Hematopoietic multipotent progenitor cell treated with erythropoietin and hydrocortisone succinate and interleukin-3 and kit ligand, for 6 days (in vitro differentiated cells): ENCODE measurements at places on chromosomes 5 and 9.

- DNase-seq, result no peak
These were observed 91.3 kb upstream of the NFIB start for GRCh38 chr9:14405176-14405706.

DNA sequence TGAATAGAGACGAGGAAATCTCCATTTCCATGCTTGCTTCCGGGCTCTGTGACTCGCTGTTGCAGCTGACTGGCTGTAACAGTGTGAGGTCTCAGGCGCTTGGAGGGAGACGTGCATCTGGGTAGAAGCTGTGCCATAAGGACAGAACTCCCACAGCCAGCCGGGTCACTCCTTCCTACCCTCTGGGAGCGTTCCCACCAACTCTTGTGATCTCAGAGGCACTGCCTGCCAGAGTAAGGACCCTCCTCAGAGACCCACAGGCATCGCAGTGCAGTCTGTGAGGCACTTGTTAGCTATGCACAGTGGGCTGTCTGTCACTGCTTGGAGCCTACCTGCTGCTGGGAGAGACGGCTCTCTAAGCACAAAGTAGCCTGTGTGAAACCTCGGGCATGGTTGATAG is 203.4 kb upstream of the SEMA6A start:
- DNase-seq, result no peak

GRCh38 chr9:21813575-21814473 is 11.4 kb downstream of the MTAP start:
- peak; percentile 93 for DNase-seq

DNA sequence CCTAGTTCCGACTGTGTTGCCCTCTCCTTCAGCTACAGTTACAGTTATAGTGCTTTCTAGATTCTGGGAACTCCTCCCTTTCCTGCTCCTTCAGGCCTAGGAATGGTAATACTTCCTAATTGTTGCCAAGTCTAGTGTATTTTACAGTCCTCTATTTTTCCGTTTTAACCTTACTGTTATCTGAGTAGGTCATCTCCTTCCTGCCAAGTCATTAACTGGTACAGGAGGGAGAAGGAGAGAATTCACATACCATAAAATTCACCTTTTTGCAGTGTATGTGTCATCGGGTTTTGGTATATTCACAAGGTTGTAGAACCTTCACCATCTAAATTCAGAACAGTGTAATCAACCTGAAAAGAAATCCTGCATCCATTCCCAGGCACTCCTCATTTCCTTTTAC is 335.4 kb upstream of the MEF2C start:
- no peak for DNase-seq

- no peak for DNase-seq
These were observed 67.4 kb downstream of the CARTPT start for GRCh38 chr5:71786337-71787055.

DNA sequence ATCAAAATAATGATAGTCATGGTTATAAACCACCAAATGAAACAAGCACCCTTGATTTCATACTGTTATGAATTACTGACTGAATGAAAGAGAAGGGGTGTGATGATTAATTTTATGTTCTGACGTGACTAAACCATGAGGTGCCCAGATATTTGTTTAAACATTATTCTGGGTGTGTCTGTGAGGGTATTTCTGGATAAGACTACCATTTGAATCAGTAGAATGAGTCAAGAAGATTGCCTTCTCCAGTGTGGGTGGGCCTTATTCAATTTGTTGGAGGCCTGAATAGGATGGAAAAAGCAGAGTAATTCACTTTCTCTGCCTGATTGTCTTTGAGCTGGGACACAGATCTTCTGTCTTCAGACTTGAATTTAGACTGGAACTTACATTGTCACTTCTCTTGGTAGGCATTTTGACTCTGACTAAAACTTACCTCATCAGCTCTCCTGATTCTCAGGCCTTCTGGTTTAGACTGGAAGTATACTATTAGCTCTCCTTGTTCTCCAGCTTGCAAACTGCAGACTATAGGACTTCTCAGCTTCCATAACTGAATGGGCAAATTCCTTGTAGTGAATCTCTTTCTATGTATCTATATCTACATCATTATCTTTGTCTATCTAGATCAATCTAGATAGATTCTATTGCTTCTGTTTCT is 321.9 kb upstream of the TARS1 start:
- no peak for DNase-seq

GRCh38 chr5:88785746-88786565 is 97.0 kb downstream of the MEF2C start:
- peak; percentile 76 for DNase-seq

DNA sequence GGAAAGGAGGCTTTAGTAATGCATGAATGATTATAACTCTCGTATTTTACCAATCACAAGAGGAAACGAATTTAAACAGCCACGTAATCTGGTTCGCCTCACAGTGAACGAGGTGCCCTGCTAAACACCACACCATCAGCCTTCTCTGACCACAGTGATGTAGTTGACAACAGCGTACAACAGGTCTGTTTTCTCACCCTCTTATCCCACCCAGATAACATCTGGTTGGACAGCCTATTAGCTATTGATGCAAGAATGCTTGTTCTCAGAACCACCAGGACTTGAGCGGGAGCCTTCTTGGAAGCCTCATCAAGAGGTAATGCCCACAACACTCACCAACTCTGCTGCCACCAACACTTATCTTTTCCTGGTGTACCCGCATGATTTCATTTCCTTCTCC is 23.3 kb downstream of the SLC1A3 start:
- peak; percentile 26 for DNase-seq

GRCh38 chr9:4126996-4127395 is 172.9 kb downstream of the GLIS3 start:
- DNase-seq, result no peak

DNA sequence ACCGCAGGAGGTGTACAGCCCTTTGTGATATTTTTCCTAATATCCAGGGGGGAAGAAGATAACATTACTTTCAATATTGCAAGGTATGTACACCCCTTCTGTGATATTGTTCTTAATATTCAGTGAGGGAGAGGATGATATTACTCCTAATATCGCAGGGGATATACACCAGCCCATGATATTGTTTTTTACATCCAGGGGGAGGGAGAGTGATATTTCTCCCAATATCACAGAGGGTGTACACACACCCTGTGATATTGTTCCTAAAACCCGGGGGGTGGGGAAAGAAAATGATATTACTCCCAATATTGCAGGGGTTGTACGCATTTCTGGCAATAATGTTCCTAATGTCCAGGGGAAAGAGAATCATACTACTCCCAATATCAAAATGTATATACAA is 58.0 kb upstream of the SLC25A48 start:
- DNase-seq, result no peak

- no peak for DNase-seq
These were observed 2.3 kb downstream of the SMIM3 start for GRCh38 chr5:150780816-150781221.

- DNase-seq, result peak; percentile 79
These were observed 25.1 kb downstream of the MACROH2A1 start for GRCh38 chr5:135373736-135374515.

GRCh38 chr5:177526791-177527190 is 10.0 kb upstream of the DDX41 start:
- no peak for DNase-seq

GRCh38 chr5:121384359-121384758 is 467.3 kb upstream of the FTMT start:
- no peak for DNase-seq

DNA sequence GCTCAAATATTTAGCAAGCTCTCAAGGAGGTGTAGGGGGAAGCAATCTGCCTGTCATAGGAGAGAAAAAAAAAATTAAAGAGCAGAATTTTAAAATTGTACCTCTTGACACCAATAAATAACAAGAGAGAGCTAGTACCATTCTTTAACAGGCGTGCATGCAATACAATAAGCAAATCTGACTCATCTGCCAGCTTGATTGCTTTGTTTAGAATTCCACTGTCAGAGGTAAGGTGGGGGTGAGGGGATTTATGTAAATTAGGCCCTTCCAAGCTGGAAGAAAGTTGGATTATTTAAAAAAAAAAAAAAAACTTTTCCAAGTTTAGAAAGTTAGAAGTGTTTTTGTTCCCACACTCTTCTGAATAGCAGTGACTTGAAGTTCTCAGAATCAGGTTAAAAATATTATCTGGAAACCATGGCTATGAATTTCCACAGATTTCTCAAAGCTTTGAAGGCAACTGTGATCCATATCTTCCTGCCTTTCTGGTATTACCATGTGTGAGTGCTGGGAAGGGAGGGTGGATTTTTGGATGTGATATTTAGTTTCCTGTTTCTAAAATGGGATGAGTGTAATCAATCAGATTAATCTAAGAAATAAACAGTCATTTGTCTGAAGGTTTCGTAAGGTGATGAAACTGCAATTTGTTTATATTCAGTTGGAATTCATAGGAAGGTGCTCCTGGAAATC is 477.5 kb downstream of the TLE4 start:
- DNase-seq, result no peak

DNA sequence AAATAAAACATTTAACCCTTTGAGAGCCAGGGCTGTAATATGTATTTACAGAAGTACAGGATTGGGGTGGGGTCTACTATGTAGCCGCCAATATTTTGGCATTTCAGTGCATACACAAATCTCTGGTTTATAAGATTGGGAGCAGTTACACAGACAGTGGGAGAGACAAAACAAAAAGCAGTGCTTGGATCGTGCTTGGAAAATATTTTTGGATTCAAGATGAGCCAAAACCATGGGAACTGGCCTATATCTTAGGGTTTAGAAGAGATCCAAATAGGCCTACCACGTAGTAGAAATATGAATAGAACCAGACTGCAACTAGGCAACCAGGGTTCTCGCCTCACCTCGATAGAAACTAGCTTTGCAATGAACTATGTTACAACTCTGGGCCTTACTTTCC is 169.6 kb downstream of the SLC12A2 start:
- DNase-seq, result no peak

DNA sequence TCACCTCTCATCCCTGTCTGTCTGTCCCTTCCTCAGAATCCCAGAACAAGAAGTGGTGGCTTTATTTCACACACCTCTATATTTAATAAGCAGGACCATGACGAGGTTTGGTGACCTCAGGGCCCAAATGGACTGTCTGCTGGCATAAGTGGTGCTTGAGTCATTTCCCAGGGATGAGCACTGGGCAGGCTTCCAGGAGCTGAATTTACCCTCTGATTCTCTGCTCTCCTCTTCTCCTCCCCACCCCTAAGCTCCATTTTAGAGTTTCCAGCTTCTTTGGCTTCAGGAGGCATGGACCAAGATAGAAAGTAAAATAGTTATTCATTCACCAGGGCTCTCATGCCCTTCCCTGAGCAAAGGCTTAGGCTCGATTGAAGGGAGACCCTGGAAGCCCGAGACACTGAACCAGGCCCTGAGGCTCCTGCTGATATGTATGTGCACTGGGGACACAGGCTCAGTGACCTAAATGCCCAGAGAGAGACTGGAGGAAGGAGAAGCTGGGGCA is 69.1 kb downstream of the PPARGC1B start:
- DNase-seq, result no peak

DNA sequence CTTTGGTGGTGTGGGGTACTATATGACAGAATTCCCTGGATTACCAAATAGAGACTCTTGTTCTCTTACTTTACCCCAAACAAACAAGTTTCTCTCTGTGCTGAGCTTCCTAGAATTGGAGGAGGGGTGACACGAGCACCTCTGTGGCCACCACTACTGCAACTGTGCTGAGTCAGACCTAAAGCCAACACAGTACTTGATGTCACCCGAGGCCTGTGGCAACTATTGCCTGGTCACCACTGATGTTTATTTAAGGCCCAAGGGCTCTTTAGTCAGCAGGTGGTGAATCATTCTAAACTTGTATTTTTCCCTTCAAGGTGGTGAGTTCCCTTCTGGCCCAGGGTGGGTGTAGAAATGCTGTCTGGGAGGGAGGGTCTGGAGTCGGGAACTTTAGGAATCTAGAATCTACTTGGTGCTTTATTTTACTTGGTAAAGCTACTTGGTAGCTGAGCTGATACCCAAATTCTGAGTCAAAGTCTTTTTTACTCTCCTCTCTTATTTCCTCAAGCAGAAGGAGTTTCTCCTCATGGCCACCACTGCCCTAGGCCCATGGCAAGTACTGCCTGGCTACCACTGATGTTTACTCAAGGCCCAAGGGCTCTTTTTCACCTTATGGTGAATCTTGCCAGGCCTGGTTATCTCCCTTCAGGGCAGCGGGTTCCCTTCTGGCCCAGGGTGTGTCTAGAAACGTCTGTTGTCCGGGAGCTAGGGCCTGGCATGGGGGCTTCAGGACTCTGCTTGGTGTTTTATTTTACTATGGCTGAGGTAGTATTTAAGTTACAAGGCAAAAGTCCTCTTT is 9.8 kb downstream of the LURAP1L start:
- DNase-seq, result peak; percentile 15

GRCh38 chr9:134863306-134863902 is 17.2 kb upstream of the FCN2 start:
- no peak for DNase-seq

DNA sequence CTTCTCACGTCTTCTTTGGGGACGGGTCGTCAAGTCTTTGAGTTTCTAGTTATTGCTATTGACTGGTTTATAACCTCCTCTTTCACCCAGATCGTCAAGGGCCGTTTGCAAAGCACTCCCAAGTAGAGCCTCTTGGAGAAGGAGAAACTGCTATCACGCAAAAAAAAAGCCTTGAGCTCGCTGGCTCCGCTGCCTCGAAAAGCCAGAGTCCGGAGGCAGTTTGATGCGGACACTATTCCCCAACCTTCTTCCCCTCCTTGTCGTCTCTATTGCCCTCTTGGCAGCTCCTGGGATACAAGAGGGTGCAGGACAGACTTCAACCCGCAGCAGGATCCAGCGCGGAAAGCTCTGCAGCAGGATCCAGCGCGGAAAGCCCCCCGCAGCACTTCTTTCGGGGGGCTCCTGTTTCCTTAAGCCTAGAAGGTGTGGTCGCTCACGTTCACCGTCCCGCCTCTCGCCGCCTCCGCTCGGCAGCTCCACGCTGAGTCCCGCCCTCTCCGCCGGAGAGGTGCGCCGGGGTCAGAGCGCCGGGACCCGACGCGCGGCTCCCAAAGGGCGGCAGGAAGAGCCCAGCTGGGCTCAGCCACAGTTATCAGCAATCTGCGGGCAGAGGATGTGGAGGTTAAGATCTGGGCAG is at the start of gene PCDHAC1:
Gene PCDHAC1 (plus strand): TSS at position 494 of the 637 bp plus-strand sequence. CDS start 594 bp downstream, outside the sequence.
- DNase-seq, result no peak

GRCh38 chr5:65032250-65032649 is 263.5 kb downstream of the CWC27 start:
- DNase-seq, result no peak

DNA sequence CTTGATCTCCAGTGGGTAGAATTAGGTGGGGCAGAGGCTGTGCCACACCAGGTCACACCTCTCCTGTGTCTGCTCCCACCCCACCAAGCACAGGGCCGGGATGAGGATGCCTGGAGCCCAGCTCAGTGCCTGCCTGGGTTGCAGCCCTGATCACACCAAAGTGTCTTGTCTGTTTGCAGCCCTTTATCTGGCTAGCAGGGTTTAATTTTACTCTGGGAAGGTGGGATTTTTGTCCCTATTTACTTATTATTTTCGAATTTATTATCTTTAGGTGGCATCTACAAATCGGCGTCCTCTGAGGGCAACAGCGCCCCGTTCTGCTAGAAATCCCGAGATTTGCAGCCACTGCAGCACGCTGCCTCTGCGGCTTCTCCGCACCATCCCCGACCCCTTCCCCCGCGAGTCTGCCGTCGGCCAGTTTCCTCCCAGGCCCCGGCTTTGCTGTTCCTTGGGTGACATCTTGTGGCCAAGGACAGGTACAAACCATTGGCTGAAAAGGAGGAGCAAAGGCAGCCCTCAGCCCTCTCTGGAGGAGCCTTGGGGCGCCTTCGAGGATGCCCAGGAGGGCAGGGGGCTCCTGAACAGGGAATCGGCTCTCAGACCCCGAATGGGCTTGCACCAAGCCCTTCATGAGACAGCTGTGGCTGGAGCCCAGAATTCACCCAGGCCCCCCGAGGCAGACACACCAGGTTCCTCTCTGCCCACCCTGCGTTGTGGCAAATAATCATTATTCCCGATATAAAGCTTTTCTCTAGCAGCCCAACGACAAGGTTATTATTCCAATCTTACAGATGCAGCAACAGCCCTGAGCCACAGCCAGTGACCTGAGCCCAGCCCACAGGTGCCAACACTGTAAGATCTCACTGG is 113.0 kb downstream of the GAPVD1 start:
- DNase-seq, result peak; percentile 88
